ENCODE measurements at places on chromosomes 6 and 20. TPM values are rescaled to one million over a fixed set of nuclear protein-coding genes. Genes with fewer than 3 reads are reported as not detected.

DNA sequence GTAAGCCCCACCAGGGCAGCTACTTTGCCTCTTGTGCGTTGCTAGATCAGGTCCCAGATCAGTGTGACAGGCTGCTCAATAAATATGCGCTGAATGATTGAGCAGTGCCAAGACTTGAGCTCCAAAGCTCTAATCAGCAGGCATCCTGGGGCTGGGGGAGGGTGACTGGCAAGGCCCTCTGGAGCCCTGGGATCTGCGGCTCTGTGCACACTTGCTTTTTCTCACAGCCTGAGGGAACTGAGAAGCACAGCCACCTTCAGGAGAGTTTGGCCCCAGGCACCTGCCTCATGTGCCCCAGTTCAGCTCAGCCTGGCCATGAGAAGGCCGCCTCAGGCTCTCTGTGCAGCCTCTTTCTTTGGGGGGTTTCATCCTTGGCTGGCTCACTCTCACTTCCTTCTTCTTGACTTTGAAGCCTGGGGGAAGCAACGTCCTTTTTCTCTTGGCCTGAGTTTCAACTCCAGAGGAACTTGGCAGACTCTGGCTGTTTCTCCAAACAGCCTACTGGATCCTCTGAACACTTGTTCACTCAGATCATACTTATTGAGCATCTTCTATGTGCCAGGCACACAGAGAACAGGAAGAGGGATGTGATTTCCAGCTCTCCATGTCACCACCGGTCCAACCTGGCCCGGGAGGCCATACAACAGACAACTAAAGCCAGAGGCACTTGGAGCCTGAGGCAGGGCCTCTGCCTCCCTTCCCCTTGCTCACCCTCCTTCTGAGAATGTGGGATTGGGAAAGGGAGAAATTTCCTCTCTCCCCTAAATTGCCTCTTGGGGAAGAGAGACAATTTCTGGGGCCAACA, 114.0 kb downstream of the VEGFA start:
- H3K36me3 ChIP-seq = no peaks in the 10 kb centered on the region
- no peaks in the 10 kb centered on the region for H3K27me3 ChIP-seq
- no peaks in the 10 kb centered on the region for H3K4me1 ChIP-seq
- no peak overlapping the region for H3K27ac ChIP-seq
- H3K4me3 ChIP-seq = no peak overlapping the region

DNA sequence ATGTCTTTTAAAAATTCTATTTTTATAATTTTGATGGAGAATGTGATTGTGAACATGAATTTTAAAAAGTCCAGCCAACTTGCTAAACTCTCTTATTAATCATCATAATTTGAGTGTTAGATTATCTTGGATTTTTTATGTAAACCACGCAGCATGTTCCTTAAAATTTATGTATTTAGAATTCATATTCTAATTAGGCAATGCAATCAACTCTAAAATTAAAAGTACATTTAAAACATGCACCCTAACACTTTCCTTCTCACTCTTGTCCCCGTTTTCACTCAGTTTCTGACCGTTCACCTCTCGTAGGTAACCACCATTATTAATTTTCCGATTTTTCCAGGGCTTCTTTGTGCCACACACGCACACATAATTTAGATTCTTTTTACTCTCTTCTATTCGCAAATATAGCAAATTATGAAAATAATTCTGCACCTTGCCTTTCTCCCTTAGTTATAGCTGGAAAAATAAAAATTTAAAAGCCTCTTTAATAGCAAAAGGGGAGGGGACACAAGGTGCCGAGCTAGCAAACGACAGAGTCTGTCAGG, 329 bp upstream of the ZKSCAN3 start:
- no peak for DNase-seq
- H3K27me3 ChIP-seq = peaks cover 6% of the 10 kb centered on the region
- no peaks in the 10 kb centered on the region for H3K36me3 ChIP-seq
- peak overlapping the region; percentile 89 for H3K4me3 ChIP-seq
- H3K4me1 ChIP-seq = peaks cover 11% of the 10 kb centered on the region

Gene NKAPL
- 0.22 TPM for total RNA-seq

DNA sequence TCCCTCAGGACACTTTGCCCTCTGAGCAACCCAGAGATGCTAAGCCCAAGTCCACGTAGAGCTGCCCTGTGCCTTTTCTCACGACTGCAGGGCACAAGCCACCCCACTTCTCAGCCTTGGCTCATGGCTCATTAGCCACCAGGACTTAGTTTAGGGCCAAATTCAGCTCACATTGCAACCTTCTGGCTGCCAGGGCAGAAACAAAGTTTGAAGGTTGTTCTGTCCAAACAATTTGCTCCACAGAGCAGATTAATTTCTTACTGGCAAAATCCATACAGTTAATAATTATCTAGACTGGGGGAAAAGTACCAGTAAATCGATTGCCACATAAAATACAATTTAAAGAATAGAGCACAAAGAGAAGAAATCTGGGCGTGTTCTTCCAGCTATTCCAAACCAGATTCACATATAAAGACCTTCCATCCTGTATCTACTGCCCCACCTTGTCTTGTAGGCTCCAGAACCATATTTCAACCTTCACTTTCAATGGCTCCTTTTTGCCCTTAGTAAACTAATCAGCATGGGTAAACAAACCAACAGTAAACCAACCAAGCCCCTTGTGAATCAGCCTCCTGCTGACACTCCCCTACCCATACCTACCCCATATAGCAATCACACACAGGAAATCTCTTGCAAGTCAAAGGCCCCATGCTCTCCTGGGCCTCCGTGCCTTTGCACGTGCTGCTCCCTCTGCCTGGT, 101.9 kb downstream of the QRSL1 start:
- H3K27ac ChIP-seq = no peak overlapping the region
- no peaks in the 10 kb centered on the region for H3K4me1 ChIP-seq
- H3K36me3 ChIP-seq = no peaks in the 10 kb centered on the region
- H3K27me3 ChIP-seq = no peaks in the 10 kb centered on the region

- H3K4me3 ChIP-seq = no peak overlapping the region
- peaks cover 6% of the 10 kb centered on the region for H3K4me1 ChIP-seq
- DNase-seq = no peak
- H3K27ac ChIP-seq = no peak overlapping the region
- no peaks in the 10 kb centered on the region for H3K27me3 ChIP-seq
- no peaks in the 10 kb centered on the region for H3K36me3 ChIP-seq
Observed at GRCh38 chr6:149560736-149561135, 5.4 kb upstream of the GINM1 start.

Gene MEI4
- total RNA-seq = not detected

DNA sequence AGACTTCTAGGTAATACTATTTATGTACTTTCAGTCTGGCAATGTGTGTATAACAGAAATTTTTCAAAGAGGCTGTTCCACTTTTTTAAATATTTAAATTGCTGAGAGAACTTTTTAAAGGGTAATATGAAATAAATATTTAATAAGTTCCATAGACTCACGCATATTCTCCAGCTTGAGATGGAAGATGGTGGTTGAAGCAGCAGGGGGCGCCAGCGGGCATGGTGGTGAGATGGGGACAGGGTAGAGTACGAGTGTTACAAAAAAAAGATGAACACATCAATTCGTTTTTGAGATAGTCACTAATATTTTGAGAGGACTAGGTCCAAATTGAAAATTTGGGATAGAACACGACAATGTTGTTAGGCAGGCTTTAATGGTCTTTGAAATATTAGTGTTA, 68.4 kb downstream of the RSPO3 start:
- H3K27me3 ChIP-seq = no peaks in the 10 kb centered on the region
- peak; percentile 15 for DNase-seq
- H3K4me1 ChIP-seq = no peaks in the 10 kb centered on the region
- no peak overlapping the region for H3K4me3 ChIP-seq
- H3K36me3 ChIP-seq = no peaks in the 10 kb centered on the region

GRCh38 chr6:99344289-99344688, 5.2 kb downstream of the FAXC start:
- H3K4me1 ChIP-seq = no peaks in the 10 kb centered on the region
- no peak for DNase-seq
- no peaks in the 10 kb centered on the region for H3K27me3 ChIP-seq
- no peaks in the 10 kb centered on the region for H3K36me3 ChIP-seq

Gene BACH2
- 39.9 TPM for total RNA-seq

Gene SLC17A3
- total RNA-seq = not detected

DNA sequence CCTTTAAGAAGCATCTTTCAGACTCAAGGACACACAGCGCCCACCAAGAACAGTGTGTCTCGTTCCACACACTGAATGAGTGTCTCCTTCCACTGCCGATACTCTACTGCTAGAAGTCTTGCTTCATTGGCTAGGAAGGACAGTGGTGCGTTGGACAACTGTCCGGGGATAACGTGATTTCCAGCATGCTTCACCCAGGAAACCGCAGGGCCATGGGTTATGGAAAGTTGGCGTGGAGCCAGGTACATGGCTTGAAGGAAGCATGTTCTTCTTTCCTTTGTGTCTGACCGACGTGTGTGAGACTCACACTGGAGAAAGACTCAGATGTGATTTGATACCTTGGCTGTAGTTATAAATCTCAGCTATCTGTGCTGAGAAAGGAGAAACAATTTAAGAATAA, 73.2 kb downstream of the SMOC2 start:
- DNase-seq = no peak
- H3K27ac ChIP-seq = no peak overlapping the region
- no peaks in the 10 kb centered on the region for H3K27me3 ChIP-seq
- H3K36me3 ChIP-seq = no peaks in the 10 kb centered on the region

Gene CENPW
- total RNA-seq = 50.0 TPM

Gene CTCFL
- total RNA-seq = not detected

DNA sequence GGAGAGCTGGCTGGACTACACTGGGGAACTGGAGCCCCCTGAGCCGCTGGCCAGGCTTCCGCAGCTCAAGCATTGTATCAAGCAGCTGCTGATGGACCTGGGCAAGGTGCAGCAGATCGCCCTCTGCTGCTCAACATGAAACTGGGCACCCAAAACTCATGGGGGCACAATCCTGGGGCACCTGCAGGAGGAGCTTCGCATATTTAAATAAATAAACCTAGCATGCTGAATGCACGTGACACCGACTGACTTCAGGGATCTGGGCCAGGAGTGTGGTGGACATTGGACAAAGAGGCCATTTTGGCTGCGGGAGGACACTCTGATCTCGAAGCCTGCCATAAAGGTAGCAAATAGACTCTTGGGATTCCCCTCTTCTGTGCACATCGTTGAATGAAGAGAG, 6.8 kb downstream of the SCAND1 start:
- H3K4me3 ChIP-seq = no peak overlapping the region
- no peak overlapping the region for H3K27ac ChIP-seq
- H3K27me3 ChIP-seq = no peaks in the 10 kb centered on the region
- peaks cover 13% of the 10 kb centered on the region for H3K36me3 ChIP-seq
- peaks cover 7% of the 10 kb centered on the region for H3K4me1 ChIP-seq
- DNase-seq = peak; percentile 18

Gene CABLES2
- 9.2 TPM for total RNA-seq

GRCh38 chr20:17024513-17025119, 202.2 kb upstream of the PCSK2 start:
- no peaks in the 10 kb centered on the region for H3K27me3 ChIP-seq
- H3K4me3 ChIP-seq = no peak overlapping the region
- H3K4me1 ChIP-seq = no peaks in the 10 kb centered on the region

- DNase-seq = no peak
- no peaks in the 10 kb centered on the region for H3K4me1 ChIP-seq
- H3K4me3 ChIP-seq = no peak overlapping the region
- no peaks in the 10 kb centered on the region for H3K36me3 ChIP-seq
- H3K27me3 ChIP-seq = no peaks in the 10 kb centered on the region
- H3K27ac ChIP-seq = no peak overlapping the region
Observed at GRCh38 chr6:128461501-128461900, 58.9 kb downstream of the PTPRK start.

Gene FAXC
- total RNA-seq = not detected

GRCh38 chr6:23584134-23584763, 541.8 kb upstream of the NRSN1 start:
- no peak overlapping the region for H3K27ac ChIP-seq
- no peak for DNase-seq
- no peaks in the 10 kb centered on the region for H3K27me3 ChIP-seq
- no peaks in the 10 kb centered on the region for H3K4me1 ChIP-seq
- no peaks in the 10 kb centered on the region for H3K36me3 ChIP-seq

DNA sequence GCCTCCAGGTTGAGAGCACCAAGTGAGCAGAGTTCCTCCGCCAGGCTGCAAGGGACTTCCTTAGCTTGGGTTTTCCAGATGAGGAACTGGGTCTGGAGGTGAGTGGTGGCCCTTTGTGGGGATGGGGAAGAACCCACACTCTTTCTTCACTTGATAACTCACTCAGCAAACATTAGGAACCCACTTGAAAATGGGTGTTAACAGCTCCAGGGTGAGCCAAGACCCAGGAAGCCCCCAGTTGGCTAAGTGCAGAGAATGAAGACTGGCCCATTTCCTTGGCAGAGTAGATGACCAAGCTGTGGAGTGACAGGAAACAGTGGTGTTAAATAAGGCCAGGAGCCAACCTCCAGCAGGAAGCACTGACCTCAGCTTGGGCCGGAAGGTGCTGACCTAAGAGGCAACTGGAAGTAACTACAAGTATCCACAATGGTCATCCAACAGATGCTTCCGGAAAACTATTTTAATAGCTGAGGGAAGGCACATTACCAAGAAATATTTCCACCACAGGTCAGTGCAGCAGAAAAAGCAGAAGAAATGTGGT, 22.7 kb downstream of the MRPL14 start:
- H3K36me3 ChIP-seq = peaks cover 25% of the 10 kb centered on the region
- no peak overlapping the region for H3K4me3 ChIP-seq
- no peak for DNase-seq
- no peak overlapping the region for H3K27ac ChIP-seq
- H3K27me3 ChIP-seq = no peaks in the 10 kb centered on the region

- no peaks in the 10 kb centered on the region for H3K4me1 ChIP-seq
- no peak for DNase-seq
- H3K27me3 ChIP-seq = no peaks in the 10 kb centered on the region
Observed at GRCh38 chr6:80608881-80609280, 502.4 kb downstream of the BCKDHB start.

Gene DDX43
- total RNA-seq = 0.98 TPM

Gene SALL4
- total RNA-seq = not detected

Gene ABHD16B
- total RNA-seq = not detected

DNA sequence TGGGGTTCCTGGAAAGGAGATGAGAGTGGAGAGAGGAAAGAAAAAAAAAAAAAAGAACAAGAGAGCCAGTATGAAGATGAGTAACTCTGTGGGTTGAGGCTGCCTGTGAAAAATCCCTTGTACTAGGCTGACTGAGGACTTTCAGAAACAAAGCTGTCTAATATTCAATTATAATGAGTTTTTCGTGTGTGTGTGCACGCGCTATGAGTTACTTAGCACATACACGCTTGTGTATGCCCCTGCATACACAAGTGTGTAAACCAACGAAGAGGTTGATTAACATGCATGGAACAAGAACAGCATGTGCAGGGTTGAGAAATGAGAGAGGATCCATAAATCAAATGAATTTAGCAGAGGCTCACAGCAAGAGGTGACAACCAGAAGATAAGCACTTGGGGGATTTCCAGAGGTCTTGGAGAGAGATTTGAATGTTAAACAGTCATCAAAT, 4.8 kb upstream of the RBPJL start:
- H3K27me3 ChIP-seq = no peaks in the 10 kb centered on the region
- H3K27ac ChIP-seq = no peak overlapping the region
- no peak for DNase-seq

DNA sequence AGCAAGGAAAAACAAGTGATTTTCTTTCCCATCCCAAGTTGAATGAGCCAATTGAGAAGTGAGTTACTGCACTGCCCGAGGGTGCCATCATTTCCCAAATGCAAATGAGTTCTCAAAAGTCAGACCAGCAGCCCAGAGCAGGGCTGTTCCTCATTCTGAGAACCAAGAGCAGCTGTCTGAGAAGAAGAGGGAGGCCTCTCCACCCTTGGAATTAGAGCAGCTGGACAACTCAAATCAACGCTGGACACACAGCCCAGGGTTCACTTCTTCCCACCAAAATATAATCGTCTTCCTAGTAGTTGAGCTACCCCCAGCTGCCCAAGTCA, 4.6 kb upstream of the PREX1 start:
- H3K27me3 ChIP-seq = no peaks in the 10 kb centered on the region
- H3K4me3 ChIP-seq = no peak overlapping the region
- no peaks in the 10 kb centered on the region for H3K4me1 ChIP-seq
- H3K36me3 ChIP-seq = no peaks in the 10 kb centered on the region
- no peak overlapping the region for H3K27ac ChIP-seq
